NK-92 treated with Interleukin-12 subunit alpha and Interleukin-12 subunit beta, amount 100 ng/mL, for 24 hours (cell line): ENCODE measurements at places on chromosomes 4 and X.

- DNase-seq, result no peak
Observed at GRCh38 chrX:116841290-116841689, 378.5 kb upstream of the CT83 start.

- DNase-seq, result no peak
Observed at GRCh38 chrX:63708801-63709200, 76.2 kb downstream of the ARHGEF9 start.

- DNase-seq, result no peak
Observed at GRCh38 chr4:55355555-55355954, 9.5 kb downstream of the SRD5A3 start.

GRCh38 chr4:123966990-123967769 is 570.6 kb downstream of the SPRY1 start:
- DNase-seq, result no peak

DNA sequence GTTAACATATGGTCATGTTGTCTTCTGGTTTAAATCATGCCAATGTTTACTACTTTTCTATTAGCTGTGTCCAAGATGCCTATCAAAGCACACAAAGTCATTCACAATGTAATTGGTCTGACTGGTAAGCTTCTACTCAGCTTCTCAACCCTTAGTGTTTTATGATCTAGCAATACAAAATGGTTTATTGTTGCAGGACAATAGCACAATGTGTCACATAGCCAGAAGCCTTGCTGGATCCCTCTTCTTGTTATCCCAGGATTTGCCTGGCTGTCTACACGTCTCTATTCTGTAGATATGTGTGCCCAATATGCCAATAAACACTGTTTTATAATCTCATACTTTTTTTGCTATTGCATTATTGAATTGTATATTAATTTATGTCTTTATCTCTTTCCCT is 1111.0 kb upstream of the AGA start:
- DNase-seq, result no peak
